ENCODE measurements at places on chromosomes 7 and 10.

DNA sequence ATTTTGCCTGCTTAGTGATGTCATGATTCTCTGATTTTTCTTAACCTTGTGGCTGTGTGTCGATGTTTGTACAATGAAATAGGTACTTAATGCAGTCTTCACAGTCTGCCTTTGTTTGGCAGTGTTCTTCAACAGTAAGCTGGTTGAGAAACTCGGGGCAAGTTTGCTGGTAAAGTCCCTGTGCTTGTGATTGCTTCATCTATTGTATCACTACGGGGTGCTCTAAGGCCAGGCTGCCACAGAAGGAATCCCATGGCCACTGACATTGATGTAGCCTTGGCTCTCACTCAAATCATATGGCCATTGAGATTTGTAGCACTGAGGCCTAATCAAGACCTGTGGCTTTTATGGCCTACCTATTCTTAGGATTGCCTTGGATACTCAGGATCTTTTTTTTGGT, 33.5 kb upstream of the PRSS37 start:
- no peak for DNase-seq

- no peak for DNase-seq
Observed at GRCh38 chr7:70353946-70354335, 755.7 kb downstream of the AUTS2 start.

GRCh38 chr7:27399791-27400567, 157.4 kb downstream of the EVX1 start:
- DNase-seq = no peak

DNA sequence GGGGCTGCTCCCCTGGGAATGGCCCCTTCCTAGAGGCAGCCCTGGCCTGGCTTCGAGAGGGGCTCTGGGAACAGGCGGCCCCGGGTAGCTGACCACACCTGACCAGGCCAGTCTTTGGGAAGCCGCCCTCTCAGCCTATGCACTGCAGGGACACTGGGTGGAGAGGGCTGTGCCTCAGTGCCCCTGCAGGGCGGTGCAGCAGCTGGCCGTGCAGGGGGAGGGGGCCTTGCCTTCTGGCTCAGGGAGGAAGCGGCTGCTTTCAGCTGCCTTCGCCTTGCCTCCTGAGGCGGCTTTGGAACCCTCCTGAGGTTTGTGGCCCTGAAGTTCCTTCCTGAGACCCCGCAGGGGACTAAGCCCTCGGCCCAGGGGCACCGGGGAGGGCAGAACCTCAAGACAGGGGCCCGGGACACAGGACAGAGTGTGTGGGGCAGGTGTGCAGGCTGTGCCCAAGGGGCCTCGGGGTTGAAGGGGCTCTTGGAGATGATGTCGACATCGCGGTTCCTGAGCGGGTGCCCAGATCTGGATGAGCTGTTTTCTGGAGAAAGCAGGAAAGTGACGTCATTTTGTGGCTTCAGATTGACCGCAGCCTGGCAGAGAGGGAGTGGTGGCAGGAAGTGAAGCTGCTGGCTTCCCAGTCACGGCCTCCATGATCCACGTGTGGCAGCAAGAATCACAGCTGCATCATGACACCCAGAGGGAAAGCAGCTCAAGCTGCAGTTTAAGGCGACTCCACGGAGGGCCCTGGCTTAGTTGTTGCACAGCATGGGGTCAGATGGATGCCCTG, 17.7 kb downstream of the ADAM8 start:
- no peak for DNase-seq

GRCh38 chr7:82106201-82106600, 336.4 kb upstream of the HGF start:
- DNase-seq = no peak

GRCh38 chr7:42107484-42108240, 129.3 kb downstream of the GLI3 start:
- DNase-seq = no peak

- DNase-seq = peak; percentile 84
Observed at GRCh38 chr7:127250312-127251035, 2.3 kb downstream of the GRM8 start.

DNA sequence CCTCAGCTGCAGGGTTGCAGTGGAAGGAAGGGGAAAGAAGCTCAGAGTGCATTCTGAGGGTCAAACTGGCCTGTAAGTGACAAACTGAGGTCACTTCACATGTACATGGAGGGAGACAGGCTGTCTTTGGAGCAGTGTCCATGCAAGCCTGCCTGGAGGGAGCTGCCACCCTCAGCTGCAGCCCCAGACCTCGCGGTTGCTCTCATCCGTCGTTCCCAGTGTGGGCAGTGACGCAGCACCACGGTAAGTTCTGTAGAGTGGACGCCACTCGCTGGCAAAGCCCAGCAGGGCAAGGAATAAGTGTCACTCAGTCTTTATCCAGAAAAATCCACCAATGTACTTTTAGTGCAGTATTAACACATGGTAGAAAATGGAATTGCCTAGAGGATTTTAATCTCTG, 225.7 kb downstream of the MGMT start:
- DNase-seq = no peak

DNA sequence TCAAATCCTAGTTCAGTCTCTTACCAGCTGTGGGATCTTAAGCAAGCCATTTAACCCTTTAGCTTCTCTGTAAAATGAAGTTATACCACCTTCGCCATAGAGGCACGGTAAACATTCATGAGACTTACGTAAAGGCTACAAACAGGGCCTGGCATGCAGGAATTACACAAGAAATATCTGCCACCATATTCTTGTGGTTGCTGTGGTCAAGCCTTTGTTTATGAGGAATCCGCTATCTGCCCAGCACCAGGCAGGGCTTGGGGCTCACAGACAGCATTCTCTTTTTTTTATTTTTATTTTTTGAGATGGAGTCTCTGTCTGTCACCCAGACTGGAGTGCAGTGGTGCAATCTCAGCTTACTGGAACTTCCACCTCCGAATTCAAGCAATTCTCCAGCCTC, 9.9 kb downstream of the AIFM2 start:
- DNase-seq = no peak

DNA sequence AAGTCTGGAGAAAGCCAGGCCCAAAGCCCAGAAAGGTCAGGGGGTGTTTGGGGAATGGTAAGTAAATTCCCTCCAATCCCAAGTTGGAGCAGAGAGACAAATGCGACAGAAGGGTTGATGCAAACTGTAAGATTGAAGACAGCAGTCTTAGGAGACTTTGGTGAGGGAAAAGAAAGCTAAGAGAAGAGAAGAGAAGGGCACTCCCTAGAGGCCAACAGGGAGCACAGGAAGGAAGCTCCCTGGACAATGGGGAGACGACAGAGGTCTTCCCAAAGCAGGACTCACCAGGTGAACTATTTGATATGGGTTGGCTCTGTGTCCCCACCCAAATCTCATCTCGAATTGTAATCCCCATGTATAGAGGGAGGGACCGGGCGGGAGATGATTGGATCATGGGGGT, 151.5 kb downstream of the KIF20B start:
- DNase-seq = no peak

DNA sequence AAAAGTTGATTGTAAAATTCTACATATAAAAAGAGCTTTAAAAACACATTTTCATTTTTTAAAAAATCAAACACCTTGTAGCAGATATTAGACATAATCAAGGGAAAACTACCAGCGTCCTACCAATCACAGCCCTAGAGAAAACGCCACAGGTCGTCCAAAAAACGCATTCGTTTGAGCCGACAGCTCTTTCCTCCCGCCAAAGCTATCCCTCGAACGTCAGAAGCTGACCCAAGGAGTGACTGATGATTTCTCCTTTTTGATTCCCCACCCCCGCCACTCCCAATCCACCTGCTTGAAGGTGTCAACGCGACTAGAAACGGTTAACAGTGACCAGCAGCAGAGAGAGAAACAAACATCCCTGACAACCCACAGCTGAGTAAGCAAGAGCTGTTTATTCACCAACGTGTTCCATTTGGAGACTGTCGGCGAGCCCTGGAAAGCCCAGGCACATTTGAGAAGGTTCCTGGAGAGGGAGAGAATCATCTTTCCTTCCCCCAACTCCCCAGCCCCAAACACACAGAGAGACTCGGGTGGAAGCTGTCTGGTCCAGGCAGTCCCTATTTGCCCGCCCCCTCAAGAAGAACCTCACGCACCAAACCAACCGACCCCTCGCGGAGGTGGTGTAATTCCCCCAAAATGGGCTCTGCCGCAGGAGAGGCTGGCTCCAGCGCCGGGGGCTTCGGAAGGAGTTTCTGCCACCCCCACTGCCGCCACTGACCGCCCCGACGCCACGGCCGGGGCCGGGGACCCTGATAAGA, 622 bp downstream of the CPEB3 start:
- peak; percentile 36 for DNase-seq

DNA sequence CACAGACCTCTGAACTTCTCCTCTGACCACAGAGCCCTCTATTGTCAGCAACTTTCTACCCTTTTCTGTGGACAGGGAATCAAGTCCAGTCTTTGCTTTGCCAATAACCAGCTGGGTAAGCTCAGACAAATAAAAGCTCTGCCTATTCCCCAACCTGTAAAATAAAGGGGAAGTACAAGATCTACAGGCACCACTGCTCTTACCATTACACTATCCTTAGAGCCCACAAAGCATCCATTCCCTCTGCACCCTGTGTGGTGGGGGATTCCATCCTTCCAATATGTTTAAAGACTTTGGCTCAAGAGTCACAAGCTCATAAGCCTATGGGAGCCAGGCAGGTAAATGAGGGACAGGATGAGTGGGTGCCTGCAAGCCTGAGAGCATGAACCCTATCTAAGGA, 88.2 kb downstream of the PARD3 start:
- no peak for DNase-seq

DNA sequence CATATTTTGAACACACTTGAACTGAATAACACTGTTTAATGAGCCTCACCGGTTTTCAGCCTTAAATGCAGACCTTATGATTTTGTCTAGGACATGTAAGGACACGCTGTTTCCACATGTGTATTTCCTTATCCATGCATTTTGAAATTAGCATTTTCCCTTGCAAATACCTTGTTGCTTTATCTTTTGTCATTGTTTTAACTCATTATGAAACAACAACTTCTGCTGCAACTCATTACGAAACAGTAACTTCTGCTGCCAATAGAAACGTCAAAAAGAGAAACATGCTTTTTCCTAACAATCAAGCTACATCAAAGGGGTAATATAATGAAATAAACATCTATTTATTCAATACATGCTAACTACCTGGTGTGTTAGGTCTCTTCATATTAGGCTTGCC, 322.0 kb downstream of the AGMO start:
- no peak for DNase-seq

DNA sequence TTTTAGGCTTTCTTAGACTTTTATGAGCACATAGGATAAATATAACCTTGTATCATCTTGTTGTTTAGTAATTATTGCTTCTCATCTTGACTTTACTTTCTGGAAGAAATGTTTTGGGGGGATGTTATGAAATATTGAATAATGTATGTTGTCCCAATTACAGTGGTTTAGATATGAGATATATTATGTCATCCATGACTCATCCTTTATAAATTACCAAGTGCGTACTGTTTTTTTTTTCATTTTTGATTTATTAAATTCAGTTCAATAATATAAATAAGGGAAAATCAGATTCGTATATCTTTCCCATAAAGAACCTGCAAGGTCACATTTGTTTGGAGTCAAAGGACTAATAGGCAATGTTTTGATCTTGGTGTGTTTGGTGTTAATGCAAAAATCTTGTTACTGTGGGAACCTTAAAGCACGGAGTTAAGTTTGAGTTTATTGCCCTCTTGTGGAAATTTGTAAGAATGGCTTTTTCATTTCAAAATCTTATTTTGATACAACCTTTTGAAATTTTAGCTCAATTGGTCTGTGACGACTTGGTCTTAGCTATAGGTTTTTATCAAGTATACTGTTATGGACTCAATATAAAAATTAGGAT, 108.6 kb downstream of the SRI start:
- DNase-seq = peak; percentile 73

DNA sequence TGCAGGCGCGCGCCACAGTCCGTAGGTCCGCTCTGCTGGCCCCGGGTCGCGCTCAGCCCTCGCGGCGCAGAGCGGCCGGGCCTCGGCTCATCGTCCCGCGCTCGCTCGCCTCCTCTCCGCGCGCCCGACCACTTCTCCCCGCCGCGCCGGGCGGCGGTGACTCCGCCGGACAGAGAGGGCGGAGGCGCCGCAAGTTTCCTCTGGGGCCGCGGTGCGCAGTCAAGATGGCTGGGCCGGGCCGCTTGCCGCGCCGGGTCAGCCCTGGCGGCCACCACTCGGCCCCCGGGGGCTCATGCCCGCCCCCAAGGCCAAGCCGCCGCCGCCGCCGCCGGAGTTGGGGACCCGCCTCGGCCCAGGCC, 441 bp downstream of the FZD8 start:
- DNase-seq = no peak

DNA sequence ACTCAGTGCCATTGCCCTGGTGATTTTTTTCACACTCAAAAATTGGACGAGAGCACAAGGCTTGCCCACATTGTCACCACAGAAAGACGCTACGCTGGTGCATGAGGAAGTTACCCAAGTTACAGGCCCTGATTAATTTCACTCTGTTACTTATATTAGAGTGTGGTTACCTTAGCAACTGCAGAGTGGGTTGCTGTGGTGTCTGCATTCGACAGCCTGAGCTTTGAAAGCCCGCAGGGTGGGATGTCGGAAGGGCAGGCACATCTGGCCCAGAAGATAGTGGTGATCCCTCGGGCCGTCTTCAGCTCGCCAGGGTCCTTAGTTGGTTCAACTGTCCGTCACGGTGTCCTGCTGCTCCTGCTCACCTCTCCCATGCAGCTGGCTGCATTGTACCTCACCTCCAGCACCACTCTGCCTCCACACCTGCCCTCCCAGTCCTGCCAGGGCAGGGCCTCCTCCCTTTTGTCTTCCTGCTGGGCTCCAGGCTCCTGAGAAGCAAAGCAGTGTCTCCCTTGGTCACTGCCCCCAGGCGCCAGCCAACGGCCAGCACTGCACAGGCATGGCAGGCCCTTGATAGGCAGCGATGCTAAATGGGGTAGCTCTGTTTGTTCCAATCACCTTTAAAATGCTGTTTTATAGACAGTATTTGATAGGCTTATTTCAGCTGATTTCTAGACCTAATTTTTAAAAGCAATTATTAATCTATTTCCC, 167.2 kb downstream of the EBF3 start:
- DNase-seq = no peak

GRCh38 chr7:74398426-74398825, 55.3 kb upstream of the GTF2IRD1 start:
- no peak for DNase-seq

- DNase-seq = peak; percentile 66
Observed at GRCh38 chr7:116138202-116138801, 72.0 kb upstream of the TES start.

GRCh38 chr10:89283936-89284475, 17.8 kb upstream of the IFIT2 start:
- peak; percentile 36 for DNase-seq

DNA sequence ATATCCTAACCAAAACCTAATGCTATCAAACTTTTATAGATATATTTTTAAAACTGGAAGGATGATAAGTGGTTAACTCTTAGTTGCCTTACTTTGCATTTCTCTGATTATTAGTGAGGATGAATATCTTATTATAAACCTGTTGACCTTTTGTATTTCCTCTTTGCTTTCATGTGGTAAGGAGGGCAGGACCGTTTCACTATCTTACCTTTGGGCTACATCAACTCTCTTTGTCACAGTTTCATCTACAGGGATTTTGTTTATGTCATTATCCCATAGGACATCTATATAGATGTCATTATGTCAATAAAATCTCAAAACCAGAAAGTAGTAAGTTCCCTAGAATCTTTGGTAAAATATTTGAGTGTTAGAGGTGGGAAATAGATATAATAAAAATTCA, 219.3 kb downstream of the THSD7A start:
- DNase-seq = no peak

- DNase-seq = no peak
Observed at GRCh38 chr7:155864991-155865690, 52.9 kb upstream of the SHH start.

GRCh38 chr10:36640626-36641025, 484.8 kb upstream of the ANKRD30A start:
- DNase-seq = no peak
